Epithelial cell of prostate (primary cell): ENCODE measurements at places on chromosomes 4 and X.

GRCh38 chrX:141960578-141960977, 56.9 kb downstream of the MAGEC1 start:
- DNase-seq = no peak

GRCh38 chr4:56874923-56875322, 32.8 kb upstream of the REST start:
- no peak for DNase-seq

GRCh38 chrX:150854856-150855255, 43.6 kb downstream of the CD99L2 start:
- DNase-seq = no peak

DNA sequence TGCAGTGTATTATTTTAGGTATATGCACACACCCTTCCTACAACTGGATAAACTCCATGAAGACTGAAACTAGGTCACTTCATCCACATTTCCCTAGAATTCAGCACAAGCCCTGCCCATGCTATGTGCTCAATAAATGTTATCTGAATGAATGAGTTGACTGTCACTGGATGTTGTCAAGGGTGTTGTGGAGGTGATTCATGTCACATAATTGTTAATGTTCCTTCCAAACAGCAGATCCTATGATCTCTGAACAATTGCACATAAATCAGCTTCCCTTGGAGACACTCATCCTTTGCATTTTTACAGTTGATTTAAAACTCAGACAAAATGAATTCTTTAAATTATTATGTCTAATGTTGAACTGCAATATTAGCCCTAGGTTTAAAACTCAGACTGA, 154.7 kb downstream of the TSPAN5 start:
- DNase-seq = no peak

DNA sequence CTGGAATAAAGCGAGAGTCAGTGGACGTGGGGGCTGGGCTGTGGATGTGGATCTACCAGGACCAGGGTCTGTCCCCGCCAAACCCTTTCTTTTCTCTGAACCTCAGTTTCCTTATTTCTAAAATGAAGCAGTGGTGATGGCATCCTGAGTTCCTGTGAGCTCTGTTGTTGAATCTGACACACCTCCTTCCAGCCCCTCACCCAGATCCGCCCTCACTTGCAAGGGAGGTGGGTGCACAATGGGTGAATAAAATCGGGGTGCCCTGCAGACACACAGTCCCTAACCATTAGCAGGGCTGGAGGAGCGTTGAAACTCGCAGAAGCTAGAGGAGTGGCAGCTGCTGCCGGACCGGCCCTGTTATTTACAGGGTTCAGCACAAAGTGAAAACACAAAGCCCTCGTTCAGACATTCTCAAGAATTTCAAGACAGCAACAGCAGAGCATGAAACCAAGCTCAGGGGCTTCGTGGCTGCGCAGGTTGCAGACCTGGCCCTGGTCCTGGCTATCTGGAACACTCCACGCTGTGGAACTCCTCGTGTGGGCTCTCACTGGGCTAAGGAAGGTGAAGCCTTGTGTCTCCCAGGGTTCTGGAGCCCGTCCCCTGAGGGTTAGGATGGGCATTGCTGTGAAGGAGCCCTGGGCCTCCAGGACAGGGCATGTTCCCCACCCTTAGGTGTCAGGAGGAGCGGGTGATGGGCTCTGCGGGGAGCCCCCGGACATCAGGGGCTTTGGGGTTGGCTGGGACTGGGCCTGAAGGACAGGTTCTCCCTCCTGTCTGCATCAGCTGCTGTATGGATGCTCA, 42.9 kb downstream of the PSAPL1 start:
- no peak for DNase-seq

DNA sequence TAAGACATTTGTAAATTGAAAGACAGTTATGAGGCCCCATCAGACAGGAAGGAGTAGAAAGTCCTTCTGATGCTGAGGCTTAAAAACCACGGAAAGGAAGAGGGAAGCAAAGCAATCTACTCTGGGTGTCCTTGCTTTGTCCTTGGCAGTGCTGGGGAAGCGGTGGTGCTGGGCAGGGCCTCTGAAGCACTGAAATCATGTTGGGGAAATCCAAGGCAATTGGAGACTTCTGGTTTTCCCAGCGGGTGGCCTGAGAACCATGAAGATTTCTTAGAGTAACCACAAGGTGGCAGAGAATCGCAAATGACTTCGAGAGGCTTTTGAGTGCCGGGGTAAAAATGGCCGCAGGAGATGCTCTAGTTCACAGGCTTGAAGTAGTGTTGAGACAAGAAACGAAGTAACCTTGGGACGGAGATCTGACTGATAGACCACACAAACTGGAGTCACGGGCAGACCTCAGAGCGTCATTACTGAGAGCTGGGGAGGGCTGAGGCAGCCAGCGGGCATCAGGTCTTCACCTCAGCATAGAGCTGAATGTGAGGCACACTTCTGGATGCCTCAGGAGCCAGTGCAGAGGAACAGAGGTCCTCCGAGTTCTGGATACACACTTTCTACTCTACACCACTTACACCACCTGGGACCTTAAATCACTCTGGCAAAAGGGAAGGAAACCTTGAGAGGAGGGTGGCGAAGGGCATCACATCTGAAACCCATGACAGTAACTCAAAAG, 130.7 kb upstream of the GPRIN3 start:
- no peak for DNase-seq

GRCh38 chr4:53852343-53852742, 212.1 kb downstream of the CHIC2 start:
- no peak for DNase-seq

- DNase-seq = no peak
Observed at GRCh38 chrX:154477891-154478477, 1.1 kb downstream of the LAGE3 start.

DNA sequence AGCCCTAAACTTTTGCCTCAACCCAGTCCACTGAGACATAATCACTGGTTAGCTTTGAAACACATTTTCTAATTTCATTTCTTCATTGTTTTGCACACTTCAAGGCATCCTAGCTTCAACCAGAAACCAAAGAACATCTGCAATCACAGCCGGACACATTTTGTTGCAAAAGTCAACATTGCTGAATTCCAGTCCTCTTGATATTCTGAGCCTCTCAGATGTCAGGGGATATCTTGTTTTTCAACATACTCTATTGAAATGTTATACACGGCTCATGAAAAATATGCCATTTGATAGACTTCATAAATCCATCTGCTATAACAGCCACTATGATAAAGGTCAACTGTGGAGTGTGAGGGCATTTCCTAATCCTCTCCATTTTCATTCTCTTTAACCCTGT, 241.6 kb upstream of the PUDP start:
- no peak for DNase-seq

GRCh38 chrX:11629593-11630211, 36.0 kb downstream of the ARHGAP6 start:
- DNase-seq = peak; percentile 1

- no peak for DNase-seq
Observed at GRCh38 chr4:37243722-37244582, 591 bp upstream of the NWD2 start.

DNA sequence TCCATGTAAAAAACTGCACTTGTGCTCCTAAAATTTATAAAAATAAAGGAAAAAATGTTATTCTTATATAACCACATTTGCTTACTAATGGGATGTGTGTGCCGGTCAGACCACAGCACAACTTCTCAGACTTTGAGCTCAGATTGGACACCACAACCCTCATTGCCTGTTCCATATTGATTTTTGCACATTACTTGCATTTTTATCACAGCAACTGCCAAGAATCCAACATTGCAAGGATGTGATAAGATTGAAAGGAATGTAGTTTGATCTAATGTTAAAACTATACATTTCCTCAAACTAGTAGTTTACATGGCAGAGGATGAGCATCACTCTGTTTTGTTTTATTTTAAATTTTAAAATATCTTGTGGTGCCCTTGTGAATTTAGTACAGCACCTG, 227.8 kb downstream of the KDR start:
- DNase-seq = no peak

DNA sequence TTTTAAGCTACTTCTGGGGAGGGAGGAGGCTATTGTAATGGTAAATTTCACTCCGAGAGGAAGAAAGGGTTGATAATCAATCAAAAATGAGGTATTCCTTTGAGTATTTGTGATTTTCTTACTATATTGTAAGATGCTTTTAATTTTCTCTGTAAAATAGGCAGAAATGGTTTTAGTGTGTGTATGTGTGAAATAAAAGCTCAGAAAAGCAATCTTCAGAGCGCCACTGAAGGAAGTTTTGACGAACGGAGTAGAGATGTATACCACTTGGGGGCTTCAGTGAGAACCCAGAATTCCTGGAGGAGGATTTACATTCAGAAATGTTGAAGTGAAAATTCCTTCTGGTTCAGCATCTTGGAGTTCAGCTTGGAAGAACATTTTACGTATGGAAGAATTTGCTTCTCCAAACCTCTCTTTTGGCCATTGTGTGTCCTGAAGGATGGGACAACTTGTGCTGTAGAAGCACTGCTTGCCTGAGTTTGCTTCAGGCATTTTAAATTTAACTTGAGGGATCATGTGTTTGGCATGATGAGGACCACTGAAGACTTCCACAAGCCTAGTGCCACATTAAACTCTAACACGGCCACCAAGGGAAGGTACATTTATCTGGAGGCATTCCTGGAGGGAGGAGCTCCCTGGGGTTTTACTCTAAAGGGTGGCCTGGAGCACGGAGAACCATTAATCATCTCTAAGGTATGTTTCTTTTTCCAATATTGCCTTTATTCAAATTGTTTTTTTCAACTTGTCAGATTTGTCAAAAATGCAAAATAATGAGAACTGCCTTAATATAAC, 695 bp downstream of the SHROOM3 start:
- DNase-seq = no peak

- no peak for DNase-seq
Observed at GRCh38 chr4:42655921-42656678, 805 bp downstream of the ATP8A1 start.

GRCh38 chr4:7320206-7320797, 114.4 kb downstream of the PSAPL1 start:
- no peak for DNase-seq

DNA sequence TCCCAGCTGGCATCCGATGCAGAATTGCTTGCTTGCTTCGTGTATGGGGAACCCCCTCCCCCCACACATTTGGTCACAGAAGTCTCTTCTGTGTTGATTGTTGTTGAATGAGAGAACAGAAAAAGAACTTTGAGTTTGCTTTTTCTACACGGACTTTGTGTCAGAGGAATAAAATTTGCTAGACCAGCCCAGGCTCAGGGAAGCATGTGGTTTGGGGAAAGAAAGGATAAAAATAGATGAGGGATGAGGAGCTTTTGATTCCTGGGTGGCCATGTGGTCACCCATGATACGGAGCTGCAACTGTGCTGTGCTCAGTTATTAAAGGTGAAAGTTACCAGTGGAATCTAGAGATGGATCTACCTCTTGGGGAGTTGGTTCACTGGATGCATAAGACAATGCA, 34.2 kb upstream of the ESX1 start:
- DNase-seq = no peak

DNA sequence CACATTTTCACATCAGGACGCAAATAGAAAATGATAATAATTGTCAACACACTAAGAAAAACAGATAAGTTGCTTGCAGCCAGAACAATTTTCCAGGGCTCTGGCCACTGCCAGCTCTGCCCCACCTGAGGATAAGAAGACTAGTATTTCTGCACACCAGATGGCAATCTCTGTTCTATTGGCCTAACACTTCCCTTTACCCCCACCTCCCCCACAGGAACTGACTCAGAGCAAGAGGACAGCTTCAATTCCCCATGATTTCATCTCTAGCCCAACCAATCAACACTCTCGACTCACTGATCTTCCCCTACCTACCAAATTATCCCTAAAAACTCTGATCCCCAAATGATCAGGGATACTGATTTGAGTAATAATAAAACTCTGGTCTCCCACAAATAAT, 164.0 kb downstream of the SMARCA1 start:
- no peak for DNase-seq

DNA sequence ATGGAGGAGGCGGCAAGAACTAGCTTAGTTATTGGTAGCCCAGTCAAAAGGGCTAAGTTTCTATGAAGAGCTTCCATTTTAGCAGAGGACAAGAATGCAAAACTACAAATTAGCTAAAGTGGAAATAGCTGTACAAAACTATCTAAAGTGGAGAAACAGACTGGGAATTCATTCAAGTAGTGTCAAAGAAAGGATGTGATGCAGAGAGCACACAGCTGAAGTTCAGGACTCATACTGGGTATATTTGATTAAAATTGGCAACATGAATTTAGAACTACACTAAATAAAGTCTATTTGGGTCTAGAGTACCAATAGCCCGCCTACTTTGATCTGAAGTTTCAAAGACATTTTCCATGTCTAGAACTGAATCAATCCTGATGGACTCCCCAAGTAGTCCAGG, 33.1 kb upstream of the GNRHR start:
- DNase-seq = no peak

DNA sequence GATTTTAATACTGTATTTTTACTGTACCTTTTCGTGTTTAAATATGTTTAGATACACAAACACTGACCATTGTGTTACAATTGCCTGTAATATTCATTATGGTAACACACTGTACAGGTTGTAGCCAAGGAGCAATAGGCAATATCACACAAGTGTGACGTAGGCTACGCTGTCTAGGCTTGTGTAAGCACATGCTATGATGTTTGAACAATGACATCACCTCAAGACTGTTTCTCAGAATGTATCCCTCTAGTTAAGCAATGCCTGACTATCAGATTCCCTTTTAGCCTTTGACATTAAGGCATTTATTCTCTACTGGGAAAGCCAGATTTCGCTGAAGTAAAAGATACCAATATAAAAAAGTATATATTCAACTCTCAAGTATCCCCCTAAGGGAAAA, 66.2 kb downstream of the VCX3A start:
- DNase-seq = no peak

GRCh38 chrX:154058214-154058997, 38.7 kb upstream of the IRAK1 start:
- no peak for DNase-seq

DNA sequence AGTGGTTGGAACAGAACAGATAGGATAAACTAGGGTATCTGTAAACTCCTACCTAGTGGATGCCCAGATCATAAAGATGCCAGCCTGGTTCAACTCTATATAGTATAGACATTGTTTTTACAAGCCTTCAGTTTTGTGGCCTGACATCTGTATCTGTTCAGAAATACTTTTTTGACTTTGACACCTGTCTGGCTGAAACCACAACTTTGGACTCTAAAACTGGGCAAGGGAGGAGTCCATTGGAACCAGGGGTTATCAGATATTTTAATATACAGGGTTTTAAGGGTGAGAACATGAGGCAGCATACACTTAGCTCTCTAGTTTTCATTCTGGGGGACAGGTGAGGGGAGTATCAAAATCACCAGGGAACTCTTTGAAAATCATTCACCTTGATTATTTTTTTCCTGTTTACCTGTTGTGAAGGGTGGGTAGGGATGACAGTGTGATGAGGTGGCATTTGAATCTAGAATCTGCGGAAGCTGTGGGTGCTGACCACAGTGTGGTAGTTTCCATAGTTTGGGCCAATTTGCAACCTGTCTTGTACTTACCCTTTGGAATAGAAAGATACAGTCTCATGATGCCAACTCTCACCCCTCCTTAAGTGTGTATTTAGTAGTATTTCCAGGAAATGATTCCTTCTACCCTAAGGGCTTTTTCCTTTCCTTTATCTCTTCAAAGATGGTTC, 20.6 kb downstream of the GAB1 start:
- DNase-seq = peak; percentile 68

DNA sequence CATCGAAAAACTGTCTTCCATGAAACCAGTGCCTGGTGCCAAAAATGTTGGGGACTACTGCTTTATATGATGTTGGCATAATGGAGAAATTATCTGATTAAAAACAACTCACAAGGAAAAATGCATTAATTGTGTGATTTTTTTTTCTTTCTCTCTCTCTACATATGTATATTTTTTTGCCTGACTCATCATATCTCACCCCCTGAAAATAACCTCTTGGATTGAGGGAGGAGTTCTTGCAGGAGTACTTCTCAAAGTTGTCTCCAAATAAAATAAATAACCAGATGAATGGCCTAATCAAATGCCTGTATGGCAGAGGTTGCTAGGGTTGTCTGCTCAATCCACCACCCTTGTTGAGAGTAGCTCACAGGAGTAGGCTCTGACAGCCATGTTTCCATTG, 19.9 kb upstream of the TNIP3 start:
- no peak for DNase-seq
